Inflammatory macrophage (primary cell): ENCODE measurements at places on chromosomes 5 and 9.

DNA sequence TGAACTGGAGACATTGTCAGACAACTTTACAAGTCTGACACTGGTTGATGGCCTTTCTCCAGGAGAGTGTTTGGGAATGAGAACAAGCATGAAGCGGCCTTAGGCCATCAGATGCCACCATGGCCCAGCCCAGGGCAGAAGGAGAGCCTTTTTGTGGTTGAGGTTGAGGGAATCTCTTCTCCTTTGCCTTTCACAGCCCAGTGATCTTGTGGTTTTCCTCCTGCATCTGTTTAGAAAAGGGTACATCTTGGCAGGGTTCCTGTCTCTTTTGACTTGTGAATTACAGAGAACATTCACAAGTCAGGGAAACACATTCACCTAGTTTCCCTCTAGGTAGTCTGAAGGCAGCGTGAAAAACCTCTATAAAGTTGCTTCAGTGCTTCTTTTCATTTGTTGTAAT, 27.5 kb downstream of the DMRT2 start:
- DNase-seq, result no peak

DNA sequence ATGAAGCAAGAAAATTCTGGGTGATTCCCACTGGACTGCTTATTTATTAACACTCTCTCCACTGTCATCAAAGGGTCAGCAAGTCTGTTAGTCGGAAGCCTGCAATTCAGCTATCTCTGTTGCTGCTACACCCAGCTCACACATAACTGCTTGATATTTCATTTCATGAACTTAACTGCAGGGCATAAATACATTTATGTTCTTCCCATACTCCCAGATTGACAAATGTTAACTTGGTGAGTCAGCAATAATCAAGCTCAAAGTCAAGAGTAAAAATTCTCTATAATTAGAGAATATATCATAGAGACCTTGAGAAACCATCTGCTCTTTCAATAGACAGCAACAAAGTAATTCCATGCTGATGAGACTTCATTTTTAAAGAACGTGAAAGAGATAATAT, 198.8 kb downstream of the ADAMTS12 start:
- no peak for DNase-seq

GRCh38 chr5:104498281-104498680, 935.7 kb upstream of the NUDT12 start:
- no peak for DNase-seq

- peak; percentile 83 for DNase-seq
Measured at GRCh38 chr9:121503444-121503843, 3.8 kb upstream of the GGTA1 start.

- no peak for DNase-seq
Measured at GRCh38 chr5:96468956-96469355, 35.9 kb upstream of the PCSK1 start.

DNA sequence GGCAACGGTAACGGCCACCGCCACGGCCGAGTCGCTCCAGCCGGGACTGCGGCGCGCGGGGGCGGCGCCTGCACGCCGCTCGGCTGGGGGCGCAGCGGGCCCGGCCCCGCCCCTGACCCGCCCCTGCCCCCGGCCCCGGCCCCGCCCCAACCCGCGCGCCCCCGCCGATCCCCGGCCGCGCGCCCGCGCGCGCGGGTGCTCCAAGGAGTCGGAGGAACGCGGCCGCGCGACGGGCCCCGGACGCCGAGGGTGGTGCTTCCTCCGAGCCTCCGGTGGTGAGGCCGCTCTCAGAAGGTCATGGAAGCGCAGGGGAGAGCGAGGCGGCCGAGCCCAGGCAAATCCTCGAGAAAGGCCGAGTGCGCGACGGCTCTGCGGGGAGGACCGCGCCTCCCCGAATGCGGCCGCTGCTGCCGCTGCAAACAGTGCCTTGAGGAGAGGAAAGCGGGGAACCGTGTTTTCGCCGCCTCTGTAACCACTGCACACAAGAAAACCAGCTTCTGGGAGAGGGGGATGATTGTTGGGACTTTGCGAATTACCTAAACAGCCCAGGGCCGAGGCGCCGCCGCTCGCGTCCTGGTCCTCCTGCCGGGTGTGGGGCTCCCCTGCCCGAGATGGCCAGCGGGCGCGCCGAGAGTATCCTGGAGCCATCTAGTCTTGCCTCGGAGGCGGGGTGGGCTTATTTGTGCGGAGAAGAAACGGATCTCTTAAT, at the start of gene LIFR:
Gene LIFR (minus strand): TSS at position 48 of the 709 bp plus-strand sequence. CDS start 25,999 bp downstream, outside the sequence.
- DNase-seq, result peak; percentile 4

- no peak for DNase-seq
Measured at GRCh38 chr9:88767504-88767790, 223.8 kb upstream of the S1PR3 start.

GRCh38 chr5:76763136-76763535, 47.2 kb downstream of the F2R start:
- DNase-seq, result no peak

DNA sequence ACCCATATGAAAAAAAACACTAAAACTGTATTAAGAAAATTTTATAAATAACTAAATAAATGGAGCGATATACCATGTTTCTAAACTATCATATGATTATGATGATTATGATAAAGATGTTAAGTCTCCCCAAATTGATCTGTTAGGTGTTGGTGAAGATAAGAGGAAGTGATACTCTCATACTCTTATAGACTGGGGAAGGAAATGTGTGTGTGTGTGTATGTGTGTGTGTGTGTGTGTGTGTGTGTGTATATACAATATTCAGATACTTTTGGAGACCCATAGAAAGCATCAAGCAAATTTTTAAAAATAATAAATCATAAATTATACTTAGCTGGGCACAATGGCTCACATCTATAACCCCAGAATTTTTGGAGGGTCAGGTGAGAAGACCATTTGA, 62.9 kb downstream of the TMEM232 start:
- no peak for DNase-seq

DNA sequence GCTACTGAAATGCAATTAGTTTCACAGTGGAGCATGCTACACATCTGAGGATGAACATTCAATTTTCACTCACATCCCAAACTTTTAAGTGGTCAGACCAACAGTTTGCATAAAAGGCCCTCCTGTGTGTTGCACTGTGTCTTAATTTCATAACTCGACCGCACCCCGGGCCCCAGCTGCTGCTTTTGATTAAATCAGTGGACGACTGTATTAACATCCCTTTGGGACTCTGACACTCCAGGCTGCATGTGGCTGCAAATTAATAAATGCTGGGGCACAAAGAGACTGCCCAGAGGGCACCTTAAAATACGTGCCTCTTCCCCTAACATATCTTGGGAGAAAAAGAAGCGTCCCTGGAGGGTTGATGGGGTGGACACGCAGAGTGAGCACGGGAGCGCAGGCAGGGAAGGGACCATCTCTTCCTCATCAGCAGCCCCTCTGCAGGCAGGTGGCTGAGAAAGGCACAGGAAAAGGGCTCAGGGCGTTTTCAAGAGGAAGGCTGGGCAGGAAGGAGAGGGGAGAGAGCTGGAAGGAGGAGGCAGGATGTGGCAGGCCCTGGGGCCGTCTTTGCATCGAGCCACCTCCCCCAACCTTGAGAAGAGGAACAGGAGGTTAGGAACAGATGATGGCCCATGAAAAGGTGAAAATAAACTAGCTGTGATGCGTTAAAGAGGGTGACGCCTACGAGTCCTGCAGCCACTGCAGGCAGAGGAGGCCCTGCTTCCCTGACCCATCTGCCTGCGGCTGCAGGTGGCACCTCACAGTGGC, 18.6 kb downstream of the MED10 start:
- DNase-seq, result no peak

- DNase-seq, result no peak
Measured at GRCh38 chr5:93088592-93089389, 492.2 kb downstream of the NR2F1-AS1 start.

DNA sequence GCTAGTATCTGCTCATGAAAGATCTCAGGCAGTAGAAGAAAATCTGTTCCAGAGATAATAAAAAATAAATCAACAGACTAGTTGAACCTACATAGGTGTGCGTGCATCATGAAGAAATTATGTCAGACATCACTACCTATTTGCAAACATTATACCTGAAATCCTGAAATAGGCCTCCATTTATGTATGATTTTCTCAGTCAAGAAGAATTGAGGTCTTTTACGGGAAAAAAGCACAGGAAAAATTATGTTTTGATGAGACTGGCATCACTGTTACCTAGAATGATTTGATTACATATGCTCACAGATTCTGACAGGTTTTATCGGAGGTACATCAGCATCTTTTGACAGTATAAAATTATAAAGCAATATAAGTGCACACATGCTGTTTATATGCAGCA, 1570.5 kb upstream of the NUDT12 start:
- no peak for DNase-seq

DNA sequence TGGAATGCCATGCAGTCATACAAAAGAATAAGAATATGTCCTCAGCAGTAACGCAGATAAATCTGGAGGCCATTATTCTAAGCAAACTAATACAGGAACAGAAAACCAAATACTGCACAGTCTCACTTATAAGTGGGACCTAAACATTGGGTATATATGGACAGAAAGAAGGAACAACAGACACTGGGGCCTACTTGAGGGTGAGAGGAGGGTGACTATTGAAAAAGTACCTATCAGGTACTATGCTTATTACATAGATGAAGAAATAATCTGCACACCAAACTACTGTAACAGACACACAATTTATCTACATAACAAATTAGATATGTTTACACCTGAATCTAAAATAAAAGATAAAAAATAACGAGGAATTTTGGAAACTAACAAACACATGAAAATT, 38.8 kb downstream of the MEIKIN start:
- no peak for DNase-seq

- DNase-seq, result no peak
Measured at GRCh38 chr5:14767053-14767452, 102.5 kb downstream of the OTULIN start.

DNA sequence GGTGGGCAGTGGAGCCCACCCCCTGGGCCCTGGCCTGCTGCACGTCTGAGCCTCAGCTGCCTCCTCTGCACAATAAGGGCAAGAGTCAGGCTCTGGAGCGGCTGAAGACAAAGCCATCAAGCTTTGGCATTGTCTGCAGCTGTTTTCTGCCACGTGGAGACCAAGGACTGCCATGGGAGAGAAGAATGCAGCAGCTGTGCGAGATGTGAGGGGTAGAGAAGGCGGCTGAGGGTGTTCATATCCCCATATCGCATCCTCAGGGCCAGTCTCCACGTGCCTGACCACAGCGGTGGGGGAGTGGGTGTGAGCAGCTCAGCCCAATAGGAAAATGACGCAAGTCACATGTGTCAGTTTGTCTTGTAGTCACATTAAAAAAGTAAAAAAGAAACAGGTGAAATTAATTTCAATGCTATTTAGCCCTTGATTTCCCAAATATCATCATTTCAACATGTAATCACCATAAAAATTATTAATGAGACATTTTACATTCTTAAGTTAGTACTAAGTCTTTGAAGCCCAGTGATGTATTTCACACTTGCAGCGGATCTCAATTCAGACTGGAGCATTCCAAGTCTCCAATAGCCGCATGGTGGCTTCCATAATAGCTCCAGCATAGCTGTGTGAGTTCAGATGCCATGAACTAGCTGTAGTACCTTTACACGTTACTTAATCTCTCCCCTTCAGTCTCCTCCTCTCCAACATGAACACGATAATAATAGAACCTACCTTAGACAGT, 6.6 kb downstream of the C1QTNF2 start:
- no peak for DNase-seq

DNA sequence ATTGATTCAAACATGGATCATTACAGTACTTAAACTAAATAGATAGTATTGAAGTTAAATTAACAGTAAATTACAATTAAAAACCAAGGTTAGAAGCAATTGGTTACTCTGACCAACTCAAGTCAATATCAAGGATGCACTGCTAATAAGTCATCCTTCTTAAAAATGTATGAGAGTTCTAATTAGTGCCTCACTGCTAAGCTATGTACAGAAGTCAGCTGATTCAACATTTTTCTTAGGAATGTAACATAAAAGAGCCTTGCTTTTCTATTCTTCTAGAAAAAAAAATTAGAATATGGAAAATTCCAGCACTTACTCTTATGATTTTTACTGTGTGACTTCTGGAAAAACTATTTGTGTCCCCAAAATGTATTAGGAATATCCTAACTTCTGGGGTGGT, 75.7 kb upstream of the FBN2 start:
- DNase-seq, result no peak

- DNase-seq, result no peak
Measured at GRCh38 chr9:97553841-97554240, 52.4 kb downstream of the TMOD1 start.

- DNase-seq, result peak; percentile 13
Measured at GRCh38 chr5:133698646-133699526, 86.5 kb upstream of the FSTL4 start.

- DNase-seq, result no peak
Measured at GRCh38 chr5:1401536-1402138, 43.6 kb downstream of the SLC6A3 start.

- DNase-seq, result no peak
Measured at GRCh38 chr9:128575916-128576315, 23.5 kb downstream of the SPTAN1 start.

DNA sequence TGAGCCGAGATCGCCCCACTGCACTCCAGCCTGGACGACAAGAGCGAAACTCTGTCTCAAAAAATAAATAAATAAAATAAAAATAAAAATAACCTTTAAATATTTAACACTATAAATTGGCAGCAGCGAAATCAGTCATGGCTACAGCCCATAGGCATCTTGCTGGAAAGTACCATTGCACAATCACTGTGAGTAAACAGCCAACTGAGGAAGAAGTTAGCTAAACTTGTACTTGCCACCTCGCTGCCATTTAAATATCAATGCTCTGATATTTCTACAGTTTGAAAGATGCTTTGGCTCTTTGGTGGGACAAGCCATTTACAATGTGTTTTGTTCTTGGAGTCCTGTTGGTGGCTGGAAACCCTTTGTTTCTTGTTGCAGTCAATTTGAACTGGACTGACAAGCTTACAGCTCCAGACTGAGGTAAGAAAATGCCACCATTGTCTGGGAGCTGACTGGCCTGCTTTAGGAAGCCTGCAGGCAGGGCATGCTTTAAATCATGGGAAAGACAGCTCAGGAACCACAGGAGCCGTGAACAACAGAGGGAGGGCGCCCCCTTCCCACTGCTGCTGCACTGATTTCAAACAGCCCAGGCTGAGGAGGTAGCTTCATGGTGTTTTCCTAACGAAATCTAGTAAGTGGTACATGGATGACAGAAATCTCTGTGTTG, 322.8 kb upstream of the RFX3 start:
- peak; percentile 7 for DNase-seq

DNA sequence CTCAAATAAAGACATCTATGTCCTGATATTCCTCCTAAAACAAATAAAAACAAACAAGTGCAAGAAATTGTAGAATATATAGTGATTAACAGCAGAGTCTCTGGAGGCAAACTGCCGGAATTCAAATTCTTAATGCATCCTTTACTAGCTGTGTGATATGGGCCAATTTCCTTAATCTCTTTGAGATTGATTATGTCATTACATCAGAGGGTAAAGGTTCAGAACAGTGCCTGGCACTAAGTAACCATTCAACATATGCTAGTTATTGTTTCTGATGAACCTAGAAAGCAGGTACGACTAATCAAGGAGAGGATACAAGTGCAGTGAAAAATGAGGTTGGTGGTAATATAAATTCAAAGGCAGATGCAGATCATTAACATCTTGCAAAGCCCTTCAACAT, 81.1 kb upstream of the ADAMTS19 start:
- no peak for DNase-seq
